Skin of body (tissue), 3 donors: ENCODE measurements at places on chromosomes 6 and 20.

DNA sequence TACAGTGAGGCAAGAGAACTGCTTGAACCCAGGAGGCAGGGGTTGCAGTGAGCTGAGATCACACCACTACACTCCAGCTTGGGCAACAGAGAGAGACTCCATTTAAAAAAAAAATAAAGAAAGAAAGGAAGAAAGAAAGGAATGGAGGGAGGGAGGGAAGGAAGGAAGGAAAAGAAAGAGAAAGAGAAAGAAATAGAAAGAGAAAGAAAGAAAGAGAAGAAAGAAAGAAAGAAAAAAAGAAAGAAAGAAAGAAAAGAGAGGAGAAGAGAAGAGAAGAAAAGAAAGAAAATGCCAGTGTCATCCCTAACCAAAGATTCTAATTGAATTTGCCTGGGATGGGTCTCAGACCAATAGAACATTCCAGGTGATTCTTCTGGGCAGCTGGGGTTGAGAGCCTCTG, 4.2 kb downstream of the TGM3 start:
- no peak for DNase-seq

DNA sequence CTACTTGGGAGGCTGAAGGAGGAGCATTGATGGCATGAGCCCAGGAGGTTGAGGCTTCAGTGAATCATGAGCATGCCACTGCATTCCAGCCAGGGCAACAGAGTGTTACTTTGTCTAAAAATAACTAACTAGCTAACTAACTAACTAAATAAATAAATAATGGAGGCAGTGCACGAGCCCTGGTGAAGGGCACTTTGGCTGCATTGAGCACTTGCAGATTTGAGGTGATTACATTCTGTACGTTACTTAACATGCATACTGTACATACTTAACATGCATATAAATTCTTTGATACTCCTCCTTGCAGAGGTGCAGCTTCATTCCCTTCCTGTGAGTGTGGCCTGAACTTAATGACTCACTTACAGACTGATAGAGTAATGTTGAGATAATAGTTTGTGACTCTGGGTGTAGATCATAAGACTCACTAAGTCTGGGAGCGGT, 10.7 kb downstream of the HLA-A start:
- DNase-seq, result no peak

DNA sequence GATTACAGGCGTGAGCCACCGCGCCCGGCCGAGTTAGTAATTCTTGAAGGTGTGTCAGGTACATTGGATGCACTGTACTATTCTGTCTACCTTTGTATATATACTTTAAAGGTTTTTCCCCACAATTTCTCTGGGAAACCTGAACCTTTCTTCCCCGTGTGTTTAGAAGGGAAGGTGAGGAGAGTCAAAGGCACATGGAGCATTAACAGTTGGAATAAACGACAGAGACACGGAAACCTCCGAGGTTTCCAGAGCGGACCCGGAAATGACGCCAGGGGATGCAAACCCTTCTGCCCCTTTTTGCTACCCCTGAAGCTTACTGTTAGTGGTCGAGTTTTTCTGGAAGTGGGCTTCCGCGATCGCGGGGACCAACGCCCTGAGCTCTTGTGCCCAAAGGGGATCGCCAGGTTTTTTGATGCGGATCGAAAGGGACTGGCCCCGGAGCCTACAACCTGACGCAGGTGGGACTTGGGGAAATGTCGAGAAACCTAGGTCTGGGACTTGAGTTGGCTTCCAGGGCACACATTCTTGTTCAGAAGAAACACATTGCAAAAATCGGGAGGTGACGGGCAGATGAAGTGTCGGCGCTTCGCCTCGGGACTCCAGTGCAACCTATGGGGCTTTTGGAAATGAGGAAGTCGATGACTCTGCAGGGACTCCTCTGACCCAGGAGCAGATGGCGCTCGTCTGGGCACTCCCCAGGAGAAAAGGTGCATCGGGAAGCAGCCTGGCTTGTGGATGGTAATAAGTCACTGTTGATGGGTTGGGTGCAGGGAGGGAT, 218.2 kb downstream of the OR2B2 start:
- peak; percentile 33 for DNase-seq

GRCh38 chr20:18832546-18833200, 19.1 kb downstream of the SCP2D1 start:
- no peak for DNase-seq

DNA sequence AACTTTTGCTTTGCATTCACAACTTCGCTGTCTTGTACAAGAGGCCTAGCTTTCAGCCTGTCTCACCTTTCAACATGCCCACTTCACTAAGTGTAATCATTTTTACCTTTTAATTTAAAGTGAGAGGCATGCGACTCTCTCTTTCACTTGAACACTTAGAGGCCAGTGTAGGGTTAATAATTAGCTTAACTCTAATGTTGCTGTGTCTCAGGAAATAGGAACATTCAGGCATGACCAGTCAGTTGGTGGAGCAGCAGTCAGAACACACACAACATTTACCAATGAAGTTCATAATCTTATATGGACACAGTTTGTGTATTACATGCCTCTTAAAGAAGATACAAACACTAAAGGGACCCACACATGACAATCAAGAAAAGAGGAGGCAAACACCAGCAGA, 47.6 kb downstream of the HTR1B start:
- no peak for DNase-seq
